T follicular helper cell (primary cell): ENCODE measurements at places on chromosomes 6 and 20.

GRCh38 chr6:125228981-125229479 lies 72.7 kb downstream of the HDDC2 start:
- no peak for DNase-seq

DNA sequence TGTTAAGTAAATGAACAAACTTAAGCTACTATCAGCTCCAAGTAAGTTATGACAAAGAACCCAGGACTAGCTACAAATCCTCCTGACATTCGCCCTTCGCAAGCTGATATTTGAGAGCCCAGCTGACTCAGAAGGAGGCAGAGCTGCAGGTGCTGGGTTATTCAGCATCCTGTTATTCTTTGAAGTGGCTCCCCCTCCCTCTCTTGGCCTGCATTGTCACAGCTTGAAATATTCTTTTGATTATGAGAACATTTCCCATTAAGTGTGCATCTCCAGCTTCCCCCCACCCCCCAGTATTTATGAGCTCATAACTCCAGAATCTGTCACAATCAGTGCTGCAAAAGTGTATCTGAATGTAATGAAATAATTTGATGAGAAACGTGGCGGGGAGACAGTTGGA lies 78.8 kb upstream of the RALY start:
- peak; percentile 22 for DNase-seq

DNA sequence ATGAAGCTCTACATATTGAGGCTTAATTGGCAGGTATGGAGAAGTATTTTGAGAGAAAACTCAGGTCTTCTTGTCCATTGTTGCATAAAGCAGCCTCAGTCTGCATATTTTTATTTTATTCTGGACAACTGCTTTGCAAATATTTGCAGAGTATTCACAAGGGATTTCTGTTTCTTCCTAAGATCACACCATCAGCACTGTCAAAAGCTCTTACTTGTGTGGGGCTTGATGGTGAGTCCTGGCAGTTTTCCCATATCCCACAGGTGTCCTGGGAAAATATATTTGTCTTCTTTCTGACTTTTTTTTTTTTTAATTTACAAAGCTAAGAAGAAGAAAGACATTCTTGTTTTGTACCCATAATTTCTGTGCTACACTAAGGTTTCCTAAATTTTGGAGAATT lies 16.9 kb upstream of the MLIP start:
- no peak for DNase-seq

DNA sequence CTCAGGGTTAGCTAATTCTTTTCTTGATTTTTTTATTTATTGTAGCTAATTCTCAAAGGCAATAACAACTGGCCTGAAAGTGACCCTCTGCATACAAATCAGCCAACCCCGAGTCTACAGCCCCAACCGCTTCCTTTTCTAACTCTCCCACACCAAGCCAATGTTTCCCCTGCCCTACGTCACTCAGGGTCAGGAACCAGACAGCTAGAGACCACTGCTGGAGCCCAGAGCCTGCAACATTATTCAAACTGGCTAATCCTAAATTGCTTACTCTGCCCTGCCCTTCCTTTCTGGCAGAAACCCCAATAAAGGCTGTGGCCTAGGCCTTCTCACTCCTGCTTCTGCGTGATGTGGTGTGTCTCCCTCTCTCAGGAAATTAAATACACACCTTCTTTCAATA lies 320.7 kb downstream of the CBLN4 start:
- DNase-seq, result no peak

GRCh38 chr6:152828431-152828830 lies 77.8 kb downstream of the VIP start:
- no peak for DNase-seq

GRCh38 chr6:104472021-104472901 lies 387.5 kb downstream of the HACE1 start:
- no peak for DNase-seq

- no peak for DNase-seq
These were observed 34.0 kb downstream of the NQO2 start for GRCh38 chr6:3033652-3034051.

DNA sequence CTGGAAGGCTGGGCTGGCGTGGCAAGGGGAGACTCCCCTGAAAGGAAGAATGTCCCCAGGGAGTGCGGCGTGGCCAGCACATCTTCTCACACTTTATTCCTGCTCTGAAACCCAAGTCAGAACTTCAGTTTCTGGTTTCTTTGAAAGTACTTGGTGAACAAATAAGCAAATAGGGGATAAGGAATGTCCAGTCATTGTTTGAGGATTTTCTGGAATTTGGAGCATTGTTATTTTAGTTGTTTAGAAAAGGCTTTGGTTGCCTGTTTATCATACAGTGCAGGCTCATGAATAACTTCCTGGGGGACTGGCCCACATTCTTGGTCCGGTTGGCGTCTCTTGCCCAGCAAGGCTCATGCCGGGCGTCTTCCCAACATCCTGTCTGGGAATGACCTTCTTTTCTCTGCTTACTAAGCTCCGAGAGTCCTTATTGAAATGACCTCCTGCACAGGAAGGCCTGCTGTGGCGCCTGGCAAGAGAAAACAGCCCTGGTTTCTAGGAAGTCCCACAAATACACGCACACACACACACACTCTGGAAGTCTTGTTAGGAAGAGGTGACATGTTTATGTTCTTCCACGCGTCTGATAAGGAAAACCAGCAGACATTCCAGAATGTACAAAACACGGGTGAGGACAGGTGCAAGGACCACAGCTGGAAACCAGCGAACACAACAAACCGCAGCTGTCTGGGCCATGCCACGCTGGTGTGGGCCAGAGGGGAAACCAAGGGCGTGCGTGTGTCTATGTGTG lies 71.9 kb downstream of the TMEM170B start:
- DNase-seq, result no peak

- no peak for DNase-seq
These were observed 77.1 kb downstream of the LMBRD1 start for GRCh38 chr6:69719602-69720193.

- peak; percentile 30 for DNase-seq
These were observed 32.0 kb downstream of the ARHGAP40 start for GRCh38 chr20:38633577-38634093.

DNA sequence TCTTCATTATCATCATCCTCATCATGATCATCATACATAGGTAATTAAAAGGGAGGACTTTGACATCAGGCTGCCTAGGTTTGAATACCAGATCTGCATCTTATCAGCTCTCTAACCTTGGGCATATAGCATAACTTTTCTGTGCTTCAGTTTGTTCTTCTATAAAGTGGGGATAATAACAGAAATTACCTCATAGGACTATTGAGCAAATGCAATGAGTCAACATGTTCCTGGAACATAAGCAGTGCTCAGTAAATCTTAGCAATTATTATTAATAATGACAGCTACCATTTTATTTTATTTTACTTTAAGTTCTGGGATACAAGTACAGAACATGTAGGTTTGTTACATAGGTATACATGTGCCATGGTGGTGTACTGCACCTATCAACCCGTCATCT lies 7.2 kb downstream of the C20orf202 start:
- DNase-seq, result no peak

GRCh38 chr6:133092771-133093170 lies 148.4 kb upstream of the EYA4 start:
- no peak for DNase-seq

DNA sequence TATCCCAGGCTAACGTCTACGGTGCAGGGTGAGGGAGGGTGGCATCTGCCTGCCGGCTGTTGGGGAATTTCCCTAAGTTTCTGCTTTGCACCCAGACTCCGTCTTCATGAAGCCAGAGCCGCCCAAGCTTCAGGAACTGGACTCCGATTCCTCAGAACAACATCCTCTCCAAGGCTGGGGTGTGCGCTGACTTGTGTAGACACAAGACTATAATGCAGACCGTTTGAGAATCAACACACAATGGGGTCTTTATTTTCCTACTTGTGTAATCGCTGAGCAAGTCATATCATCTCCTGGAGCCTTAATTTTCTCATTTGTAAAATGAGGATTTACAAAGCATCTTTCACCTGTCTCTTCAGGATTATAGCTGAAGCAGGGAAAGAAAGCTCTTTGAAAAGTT lies 160.5 kb upstream of the AGPAT4 start:
- no peak for DNase-seq

DNA sequence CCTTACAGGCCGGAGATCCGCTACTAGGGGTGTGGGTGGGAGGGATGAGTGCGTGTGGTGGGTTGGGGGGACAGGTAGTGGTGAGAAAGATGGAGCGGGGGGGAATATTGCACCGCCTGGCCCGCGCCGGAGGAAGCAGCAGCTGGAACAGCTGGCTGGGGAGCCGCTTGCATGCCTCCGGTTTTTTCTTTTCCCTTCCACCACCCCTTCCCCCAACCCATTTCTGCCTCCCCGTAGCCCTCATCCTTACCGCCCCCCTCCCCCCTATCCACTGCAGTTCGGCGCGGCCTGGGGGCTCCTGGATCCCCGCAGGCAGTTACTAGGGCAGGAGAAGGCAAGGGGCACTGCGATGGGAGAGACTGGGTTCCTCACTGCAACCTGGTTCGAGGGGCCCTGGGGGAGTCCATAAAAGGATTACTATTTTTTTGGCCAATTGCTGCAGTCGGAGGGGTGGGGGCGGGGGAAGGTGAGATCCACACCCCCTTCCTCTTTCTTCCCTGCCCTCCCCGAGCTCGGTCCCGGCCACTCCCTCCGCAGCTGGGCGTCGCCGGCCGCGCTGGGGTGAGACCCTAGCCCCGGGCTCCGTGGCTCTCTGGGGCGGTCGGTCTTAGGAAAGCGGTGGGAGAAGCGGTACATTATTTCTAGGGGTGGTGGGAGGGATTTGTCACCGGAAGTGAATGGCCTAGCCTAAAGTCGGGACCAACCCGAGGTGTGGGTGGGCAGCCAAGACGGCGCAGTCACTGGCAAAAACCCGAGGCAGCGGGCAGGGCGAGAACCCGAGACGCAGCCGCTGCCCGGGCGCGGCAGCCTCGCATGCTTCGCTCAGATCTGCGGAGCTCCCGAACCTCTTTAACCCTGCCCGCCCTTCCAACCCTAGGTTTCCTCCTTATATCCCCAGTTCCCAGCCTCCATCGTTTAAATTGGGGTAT lies 824 bp upstream of the TBCC start:
- DNase-seq, result peak; percentile 58

- DNase-seq, result no peak
These were observed 55.3 kb upstream of the ADTRP start for GRCh38 chr6:11833626-11834592.

DNA sequence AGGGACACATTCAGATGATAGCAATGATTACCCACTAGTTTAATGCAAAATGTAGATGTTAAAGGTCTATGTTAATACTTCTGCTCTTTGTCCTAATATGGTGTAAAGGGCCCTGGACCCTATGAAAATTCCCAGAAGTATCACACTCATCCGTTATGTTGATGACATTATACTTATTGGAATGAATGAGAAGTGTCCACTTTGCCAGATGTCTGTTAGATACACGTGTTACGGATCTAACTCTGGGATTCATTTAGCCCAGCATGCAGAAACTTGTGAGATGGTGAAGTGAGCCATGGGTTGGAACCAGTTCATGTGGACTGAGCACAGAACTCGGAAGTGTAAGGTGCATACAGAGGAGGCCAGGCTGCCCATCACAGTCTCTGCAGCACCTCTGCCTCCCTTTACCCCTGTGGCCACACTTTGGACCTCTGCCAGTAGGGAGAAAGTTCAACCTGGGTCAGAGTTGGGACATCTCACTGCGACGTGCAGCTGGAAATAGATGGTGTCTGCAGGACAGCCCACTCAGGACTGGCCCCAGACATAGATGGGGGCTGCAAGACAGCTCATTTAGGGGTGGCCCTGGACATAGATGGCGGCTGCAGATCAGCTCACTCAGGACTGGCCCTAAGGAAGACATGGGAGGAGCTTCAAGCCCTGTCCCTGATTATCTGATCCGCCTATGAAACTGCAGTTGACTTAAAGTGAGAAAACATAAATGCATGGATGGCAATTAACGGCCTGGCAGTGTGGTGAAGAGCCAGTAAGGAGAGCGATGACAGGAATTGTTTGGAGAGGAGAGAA lies 71.2 kb upstream of the THBS2 start:
- no peak for DNase-seq

DNA sequence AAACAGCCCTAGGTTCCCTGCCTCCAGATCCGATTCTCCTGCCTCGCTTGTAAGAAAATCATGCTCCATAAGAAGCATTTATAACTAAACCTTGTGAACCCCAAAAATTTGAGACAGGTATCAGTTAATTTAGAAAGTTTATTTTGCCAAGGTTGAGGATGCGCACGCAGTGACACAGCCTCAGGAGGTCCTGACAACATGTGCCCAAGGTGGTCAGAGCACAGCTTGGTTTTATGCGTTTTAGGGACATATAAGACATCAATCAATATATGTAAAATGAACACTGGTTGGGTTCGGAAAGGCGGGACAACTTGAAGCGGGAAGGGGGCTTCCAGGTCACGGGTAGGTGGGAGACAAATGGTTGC lies 2.1 kb downstream of the ACOT13 start:
- no peak for DNase-seq

GRCh38 chr6:98844244-98845210 lies 10.2 kb downstream of the POU3F2 start:
- no peak for DNase-seq

DNA sequence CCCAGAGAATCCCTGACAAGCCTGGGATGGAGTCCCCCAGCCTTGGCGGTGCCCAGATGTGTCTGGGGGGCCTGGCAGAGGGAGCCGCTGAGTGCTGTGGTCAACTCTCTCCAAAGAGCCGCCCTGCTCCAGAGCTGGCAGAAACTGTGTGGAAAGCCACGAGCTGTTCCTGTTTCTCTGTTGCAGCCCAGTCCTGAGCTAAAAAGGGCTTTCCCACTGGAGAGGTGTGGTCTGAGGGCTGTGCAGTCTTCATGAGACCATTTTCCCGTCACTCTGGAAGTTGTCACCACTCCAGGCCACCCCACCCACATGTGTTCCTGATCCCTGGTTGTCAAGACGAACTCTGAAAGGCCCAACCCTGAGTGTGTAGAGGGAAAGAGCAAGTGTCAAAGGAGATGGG lies 99.7 kb upstream of the KCNK16 start:
- DNase-seq, result no peak

DNA sequence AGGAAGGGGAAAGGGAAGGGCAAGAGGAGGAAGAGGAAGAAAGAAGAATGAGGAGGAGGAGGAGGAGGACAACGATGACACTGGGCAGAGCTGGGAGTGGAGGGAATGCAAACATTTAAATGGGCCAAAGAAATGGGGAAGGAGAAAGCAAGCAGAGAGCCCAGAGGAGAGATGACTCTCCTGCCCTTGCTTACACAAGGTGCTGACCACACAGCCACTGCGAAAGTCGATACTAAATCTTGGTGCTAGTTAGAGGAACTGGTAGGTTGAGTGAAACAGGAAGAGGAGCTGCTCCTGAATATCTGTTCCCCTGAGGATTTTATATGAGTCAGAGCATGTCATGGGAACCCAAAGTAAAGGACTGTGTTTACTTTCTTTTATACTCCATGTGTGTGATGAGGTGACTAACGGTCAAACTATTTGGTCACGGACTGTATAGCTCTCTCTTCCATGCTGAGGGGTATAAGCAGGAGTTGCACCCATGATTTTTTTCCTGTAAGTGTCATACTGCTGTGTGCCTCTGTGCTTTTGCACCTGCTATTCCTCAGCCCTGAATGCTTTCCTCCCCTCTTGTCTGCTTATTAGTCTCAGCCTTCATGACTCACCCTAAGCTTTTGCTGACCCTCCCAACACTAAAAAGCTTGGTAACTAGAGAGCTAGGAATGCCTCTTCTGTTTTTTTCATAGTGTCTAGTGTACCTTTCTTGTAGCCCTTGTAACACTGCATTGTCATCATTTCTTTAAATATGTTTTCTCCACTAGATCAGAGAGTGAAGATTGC lies 9.5 kb upstream of the PAQR8 start:
- DNase-seq, result no peak

- DNase-seq, result no peak
These were observed 83.2 kb upstream of the EYA2 start for GRCh38 chr20:46811224-46812084.
